Activated gamma-delta T cell treated with Interleukin-2 at 50 U/mL for 16 hours (primary cell): ENCODE measurements at places on chromosomes 3 and 15.

DNA sequence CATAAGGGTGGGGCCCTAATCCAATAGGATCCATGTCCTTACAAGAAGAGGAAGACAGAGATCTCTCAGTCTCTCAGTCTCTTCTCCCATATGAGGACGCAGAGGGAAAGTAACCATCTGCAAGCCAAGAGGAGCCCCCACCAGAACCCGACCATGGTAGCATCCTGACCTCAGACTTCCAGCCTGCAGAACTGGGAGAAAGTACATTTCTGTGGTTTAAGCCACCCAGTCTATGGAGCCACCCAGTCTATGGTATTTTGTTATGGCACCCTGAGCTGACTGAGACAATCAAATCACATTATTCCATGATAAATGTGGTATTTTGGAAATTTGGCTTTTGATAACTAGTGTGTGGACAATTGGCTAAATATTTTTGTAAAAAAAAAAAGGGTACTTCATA lies 101.5 kb upstream of the TMC3 start:
- no peak for DNase-seq

- no peak for DNase-seq
Observed at GRCh38 chr3:185912929-185913901, 24.6 kb downstream of the TRA2B start.

DNA sequence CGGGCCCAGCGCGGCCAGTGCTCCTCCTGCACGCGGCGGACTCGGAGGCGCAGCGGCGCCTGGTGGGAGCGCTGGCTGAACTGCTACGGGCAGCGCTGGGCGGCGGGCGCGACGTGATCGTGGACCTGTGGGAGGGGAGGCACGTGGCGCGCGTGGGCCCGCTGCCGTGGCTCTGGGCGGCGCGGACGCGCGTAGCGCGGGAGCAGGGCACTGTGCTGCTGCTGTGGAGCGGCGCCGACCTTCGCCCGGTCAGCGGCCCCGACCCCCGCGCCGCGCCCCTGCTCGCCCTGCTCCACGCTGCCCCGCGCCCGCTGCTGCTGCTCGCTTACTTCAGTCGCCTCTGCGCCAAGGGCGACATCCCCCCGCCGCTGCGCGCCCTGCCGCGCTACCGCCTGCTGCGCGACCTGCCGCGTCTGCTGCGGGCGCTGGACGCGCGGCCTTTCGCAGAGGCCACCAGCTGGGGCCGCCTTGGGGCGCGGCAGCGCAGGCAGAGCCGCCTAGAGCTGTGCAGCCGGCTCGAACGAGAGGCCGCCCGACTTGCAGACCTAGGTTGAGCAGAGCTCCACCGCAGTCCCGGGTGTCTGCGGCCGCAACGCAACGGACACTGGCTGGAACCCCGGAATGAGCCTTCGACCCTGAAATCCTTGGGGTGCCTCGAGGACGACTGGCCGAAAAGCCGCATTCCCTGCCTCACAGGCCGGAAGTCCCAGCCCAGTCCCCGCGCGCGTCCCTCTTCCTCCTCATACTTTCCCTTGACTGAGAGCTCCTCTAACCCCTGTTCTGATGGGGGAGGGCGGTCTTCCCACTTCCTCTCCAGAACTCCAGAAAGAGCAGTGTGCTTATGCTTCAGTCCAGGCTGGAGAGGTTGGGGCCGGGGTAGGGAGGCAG lies 1.4 kb upstream of the IL17RC start:
- no peak for DNase-seq

DNA sequence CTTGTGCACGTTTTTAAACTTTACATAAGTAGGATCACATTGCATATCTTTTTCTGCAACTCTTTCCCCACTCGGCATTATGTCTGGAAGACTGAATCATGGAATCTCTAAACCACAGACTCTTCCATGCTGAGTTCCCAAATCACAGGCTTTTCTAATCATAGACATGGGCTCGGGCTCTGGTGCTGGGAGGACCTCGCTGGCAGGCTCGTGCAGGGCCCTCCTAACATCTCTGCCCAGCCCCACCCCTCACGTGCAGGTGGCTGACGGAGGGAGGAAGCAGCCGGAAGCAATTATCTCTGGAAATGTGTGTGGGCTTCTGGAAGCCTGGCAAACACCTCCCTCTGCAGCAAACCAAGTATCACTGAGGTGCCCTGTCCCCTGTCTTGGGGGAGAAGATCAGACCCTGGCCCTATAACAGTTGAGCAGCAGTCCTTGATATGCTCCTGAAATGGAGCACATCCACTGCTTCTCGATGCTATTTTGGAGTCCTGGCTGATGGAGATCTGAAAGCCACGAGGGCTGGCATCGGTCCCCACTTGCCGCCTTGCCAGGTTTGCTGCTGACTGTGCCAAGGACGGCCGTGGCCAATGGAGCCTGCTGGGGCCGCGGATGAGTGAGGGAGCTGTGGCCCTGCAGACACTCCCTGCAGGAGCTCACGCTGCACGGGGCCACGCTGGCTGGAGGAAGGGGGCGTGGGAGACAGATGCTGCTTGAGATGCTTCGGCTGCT lies 4.4 kb upstream of the IQSEC1 start:
- DNase-seq, result no peak

GRCh38 chr3:97430601-97431000 lies 334.0 kb upstream of the ARL6 start:
- DNase-seq, result no peak

GRCh38 chr15:39672666-39673065 lies 91.8 kb downstream of the THBS1 start:
- DNase-seq, result no peak

DNA sequence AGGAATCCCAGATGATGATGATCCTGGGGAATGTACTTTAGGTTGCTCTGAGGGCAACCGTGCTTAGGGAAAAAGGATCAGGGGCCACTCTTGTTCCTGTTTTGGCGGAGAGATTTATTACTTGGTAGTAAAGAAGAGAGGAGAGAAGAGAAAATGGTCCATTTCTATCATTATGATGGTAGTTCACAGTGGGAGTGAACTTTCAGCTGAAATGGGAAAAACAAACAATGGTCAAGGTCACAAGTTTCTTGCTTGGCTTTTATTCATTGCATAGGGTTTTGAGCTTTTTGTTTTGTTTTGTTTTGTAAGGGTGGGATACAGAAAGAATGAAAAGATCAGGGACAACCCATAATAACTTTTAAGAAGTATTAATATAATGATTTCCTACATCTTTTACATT lies 7.7 kb upstream of the UMPS start:
- no peak for DNase-seq

DNA sequence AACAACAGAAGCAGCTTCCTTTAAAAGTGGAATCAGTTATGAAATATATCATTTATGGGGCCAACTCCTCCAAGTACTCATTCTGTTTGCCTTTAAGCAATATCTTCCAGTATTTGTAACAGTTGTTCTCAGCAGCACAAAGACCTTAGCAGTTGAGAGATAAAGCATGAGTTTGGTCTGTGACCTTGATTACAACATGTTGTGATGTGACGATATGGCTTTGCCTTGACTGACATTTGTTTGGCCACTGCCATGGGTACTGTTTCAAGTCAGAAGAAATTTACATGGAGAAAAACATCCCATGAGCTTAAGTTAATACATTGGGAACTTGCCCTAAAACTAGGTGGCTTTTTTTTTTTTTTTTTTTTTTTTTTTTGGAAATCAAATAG lies 175.1 kb upstream of the KBTBD8 start:
- DNase-seq, result no peak

DNA sequence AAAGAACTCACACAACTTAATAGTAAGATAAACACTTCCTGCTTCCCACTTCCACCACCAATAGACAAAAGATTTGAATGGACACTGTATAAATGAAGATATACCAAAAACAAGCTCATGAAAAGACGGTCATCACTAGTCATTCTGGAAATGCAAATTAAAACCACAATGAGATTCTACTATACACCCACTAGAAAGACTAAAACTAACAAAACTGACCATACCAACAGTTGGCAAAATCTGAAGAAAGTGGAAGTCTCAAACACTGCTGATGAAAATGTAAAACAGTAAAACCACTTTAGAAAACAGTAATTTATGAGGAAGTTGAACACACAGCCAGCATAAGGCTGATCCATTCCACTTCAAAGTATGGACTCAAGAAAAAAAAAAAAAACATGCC lies 35.6 kb upstream of the CD96 start:
- no peak for DNase-seq

GRCh38 chr3:128319107-128319506 lies 147.6 kb downstream of the DNAJB8 start:
- DNase-seq, result no peak

DNA sequence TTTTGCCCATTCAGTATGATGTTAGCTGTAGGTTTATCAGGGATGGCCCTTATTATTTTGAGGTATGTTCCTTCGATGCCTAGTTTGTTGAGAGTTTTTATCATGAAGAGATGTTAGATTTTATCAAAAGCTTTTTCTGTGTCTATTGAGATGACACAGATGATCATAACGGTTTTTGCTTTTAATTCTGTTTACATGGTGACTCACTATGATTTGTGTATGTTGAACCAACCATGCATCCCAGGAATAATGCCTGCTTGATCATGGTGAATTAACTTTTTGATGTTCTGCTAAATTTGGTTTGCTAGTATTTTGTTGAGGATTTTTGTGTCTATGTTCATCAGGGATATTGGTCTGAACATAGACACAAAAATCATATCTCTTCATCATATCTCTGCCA lies 8.3 kb downstream of the GPR156 start:
- no peak for DNase-seq

GRCh38 chr15:63261311-63261710 lies 16.1 kb upstream of the APH1B start:
- no peak for DNase-seq

GRCh38 chr3:191449256-191449655 lies 11.7 kb upstream of the PYDC2 start:
- DNase-seq, result no peak

DNA sequence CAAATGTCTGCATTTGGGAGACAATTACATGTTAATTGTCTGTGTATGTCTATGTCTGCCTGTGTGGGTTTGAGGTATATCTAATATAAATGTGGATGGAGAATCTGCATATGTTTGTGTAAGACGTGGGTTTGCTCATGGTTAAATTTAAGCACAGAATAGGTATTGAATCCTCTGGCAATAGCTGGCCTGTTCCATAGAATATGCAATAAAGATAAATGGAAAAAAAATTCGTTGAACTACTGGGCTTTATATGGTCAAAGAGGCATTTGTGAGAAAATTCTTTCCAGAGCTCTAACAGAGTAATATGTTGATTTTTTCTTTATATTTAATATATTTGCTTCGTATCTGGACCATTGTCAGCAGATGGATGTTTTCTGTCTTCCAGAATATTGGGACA lies 1.4 kb downstream of the VPS8 start:
- no peak for DNase-seq

DNA sequence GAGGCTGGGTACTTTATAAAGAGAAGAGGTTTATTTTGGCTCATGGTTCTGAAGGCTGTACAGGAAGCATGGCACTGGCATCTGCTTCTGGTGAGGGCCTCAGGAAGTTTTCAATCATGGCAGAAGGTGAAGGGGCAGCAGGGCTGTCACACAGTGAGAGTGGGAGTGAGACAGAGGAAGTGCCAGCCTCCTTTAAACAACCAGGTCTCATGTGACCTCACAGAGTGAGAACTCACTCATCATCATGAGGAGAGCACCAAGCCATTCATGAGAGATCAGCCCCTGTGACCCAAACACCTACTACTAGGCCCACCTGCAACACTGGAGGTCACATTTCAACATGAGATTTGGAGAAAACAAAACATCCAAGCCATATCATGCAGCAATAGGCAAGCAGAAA lies 9.3 kb upstream of the RFTN1 start:
- no peak for DNase-seq
